ENCODE measurements at places on chromosomes 4 and X.
A peak's percentile ranks its signal among the peaks of the same experiment; 100 is the strongest.

GRCh38 chr4:169957785-169958184, 68.4 kb downstream of the MFAP3L start:
- no peak for DNase-seq

GRCh38 chr4:64192731-64193412, 216.4 kb downstream of the TECRL start:
- no peak for DNase-seq

DNA sequence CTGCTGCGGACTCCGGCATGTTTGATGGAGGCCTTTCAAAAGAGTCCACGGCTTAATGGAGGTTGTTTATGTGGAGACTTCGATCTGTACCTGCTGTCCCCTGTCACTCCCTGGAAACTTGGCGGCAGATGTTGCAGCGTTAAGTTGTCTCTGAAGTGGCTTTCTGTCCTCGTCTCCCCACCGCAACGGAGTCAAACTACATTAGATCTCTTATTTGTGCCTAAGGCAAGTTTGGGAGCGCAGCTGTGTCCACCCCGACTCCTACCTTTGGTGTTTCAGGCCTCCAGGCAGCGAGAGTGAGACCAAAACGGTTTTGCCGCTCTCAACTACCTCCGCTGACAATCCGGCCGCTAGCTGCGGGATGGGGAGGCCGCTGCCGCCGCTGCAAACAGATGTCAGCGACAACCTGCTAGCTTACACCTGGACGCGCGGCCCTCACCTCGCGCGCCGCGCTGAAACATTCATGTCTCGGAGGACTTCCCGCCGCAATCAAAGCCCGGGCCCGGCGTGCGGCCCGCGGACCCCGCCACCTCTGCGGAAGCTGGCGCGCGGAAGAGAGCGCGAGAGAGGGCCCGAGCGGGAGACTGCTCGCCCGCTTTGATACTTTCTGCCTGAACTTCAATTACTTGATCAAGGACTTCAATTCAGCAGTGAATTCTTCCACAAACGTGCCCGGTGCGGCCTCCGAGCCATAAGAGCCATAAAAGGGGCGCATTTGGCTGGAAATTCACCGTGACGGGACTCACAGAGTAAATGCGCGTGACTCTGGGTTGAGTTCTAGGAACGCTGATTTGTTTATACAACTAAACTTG, 108.4 kb downstream of the ANTXR2 start:
- DNase-seq: no peak

- no peak for DNase-seq
These were observed 117.9 kb downstream of the TBC1D19 start for GRCh38 chr4:26701786-26702227.

- no peak for DNase-seq
These were observed 31.0 kb downstream of the KDM6A start for GRCh38 chrX:44903830-44904530.

DNA sequence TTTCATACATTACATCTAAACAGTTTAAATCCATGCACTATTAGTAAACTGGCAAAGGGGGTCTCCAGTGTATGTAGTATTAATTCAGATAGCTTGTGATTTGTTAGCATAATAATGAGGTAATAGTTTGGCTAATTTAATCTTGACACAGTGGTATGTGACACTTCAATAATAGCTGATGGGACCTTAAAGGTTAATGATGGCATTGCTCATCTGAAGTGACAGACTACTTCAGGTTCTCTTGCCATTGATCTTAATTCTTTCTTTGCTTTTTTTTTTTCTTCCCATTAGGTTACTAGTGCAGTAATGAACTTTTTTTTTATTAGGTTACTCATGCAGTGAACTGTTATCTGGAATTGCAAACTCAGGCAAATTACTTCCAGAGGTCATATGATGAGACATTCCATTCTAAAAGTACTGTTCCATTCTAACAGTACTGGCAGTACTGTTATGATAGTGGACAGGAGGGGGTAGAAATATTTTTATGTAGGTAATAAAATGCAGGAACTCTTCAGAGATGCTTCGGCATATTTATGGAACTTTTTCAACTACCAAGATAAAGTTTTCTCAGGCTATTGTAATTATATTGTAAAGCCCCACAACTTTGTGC, 911.3 kb upstream of the LCORL start:
- DNase-seq: no peak

DNA sequence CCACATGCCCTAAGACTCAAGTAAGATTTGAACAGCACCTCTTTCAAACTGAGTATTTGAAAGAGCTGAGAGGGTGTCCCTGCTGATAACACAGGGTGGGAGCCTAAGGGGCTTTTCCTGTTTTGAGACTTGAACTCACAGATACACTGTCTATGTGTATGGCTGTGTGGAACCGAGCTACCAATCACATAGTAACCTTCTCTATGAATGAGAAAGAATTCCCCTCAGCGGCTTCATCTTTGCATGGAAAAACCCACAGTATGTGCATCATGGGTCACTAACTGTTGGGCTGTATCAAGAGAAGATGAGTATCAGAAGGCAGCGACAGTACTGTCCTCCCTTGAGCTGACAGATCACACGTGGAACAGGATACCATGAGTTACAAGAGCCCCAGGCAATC, 336.3 kb downstream of the AFF2 start:
- no peak for DNase-seq

DNA sequence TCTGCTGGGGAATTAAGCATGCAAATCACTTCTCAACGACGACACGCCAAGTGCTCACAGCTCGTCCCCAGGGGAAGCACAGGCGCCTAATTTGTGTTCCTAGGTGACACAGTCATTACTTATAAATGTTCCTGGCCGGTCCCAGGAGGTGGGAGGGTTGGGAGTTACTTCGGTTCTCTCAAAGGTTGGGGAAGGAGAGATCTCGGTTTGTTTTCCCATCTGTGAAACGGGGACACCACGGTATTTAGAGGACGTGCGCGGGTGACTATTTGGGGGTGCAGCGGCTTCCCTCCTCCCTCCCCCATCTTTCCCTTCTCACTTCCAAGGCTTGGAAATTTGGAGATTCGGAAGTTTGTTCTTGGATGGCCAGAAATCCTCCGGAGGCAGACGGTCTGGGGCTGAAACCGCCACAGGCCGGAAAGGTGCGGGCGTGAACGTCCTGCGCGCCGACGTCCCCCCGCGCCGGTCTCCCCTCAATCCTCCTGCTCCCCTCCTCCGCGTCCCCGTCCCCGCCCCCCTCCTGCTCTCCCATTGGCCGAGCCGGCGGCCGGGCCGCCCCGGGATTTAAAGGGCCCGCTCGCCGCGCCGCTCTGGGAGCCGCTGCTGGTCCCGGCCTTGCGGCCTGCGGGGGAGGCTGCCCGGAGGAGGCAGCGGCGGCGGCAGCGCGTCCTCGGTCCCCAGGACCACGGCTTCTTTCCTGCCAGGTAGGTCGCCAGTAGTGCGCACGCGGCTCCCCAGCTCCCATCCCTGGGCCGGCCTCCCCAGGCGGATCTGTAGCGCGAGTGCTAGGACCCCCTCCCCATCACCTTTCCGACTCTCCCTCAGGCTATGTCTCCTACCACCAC, at the start of gene PORCN:
TSS of gene PORCN (plus strand) at position 593 of the 845 bp plus-strand sequence. CDS start 829 bp downstream, outside the sequence.
- DNase-seq: peak; percentile 89

- no peak for DNase-seq
These were observed 4.6 kb upstream of the DGKK start for GRCh38 chrX:50475208-50475607.

- no peak for DNase-seq
These were observed 115.1 kb downstream of the FRYL start for GRCh38 chr4:48664938-48665337.

DNA sequence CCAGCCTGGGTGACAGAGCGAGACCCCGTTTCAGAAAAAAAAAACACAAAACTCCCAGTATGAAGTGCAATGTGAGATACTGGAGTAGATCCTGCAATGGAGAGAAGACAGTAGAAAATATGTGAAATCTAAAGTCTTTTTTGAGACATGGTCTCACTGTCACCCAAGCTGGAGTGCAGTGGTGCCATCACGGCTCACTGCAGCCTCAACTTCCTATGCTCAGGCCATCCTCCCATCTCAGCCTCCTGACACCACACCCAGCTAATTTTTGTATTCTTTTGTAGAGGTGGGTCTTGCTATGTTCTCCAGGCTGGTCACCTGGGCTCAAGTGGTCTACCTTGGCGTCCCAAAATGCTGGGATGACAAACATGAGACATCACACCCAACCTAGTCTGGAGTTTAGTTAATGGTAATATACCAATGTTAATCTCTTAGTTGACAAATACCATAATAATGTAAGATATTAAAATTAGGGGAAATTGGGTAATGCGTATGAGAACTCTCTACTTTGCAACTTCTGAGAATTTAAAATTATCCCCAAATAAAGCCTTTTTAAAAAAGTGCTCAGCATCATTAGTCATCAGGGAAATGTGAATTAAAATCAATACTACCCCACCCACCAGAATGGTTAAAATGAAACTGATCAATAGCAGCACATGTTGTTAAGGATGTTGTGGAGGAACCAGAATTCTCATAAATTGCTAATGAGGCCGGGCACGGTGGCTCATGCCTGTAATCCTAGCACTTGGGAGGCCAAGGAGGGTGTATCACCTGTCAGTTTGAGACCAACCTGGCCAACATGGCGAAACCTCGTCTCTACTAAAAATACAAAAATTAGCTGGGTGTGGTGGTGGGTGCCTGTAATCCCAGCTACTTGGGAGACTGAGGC, 15.0 kb downstream of the RBMX start:
- no peak for DNase-seq

- no peak for DNase-seq
These were observed 30.7 kb upstream of the JAKMIP1 start for GRCh38 chr4:6230827-6231662.

DNA sequence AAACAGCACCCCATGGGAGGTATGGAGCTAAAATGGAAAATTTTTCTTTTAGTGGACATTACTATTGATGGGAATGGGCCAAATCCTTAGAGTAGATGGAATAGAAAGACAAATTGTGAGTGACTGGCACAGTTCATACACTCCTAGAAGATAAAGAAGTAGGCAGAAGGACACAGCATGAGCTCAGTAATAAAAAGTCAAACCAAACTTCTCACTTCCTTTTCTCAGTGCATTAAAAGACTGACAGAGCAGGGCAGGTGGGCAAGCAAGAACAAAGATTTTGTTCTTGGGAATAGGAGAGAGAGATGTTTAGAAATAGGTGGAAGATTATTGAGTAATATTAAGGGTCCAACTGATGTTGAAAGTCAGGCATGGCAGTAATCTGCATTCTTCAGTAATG, 132.5 kb downstream of the ATP10D start:
- DNase-seq: no peak

DNA sequence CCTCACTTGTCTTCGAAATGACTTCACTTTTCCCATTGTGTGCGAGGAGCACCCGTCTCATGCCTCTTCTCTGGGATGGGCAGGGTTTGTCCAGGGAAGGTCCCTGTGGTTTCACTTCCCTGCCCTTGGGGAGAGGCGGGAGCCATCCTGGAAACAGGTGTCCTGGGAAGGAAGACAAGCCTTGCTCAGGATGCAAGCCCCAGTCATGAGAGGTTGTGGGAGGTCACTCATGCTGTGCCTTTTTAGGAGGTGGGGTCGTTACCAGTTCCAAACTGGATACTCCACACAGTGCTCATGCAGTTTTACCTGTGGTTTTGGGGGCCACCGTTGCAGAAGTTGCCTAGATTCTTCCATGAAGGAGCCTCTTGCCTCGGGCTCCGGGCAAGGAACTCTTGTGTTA, 3.8 kb downstream of the RGS12 start:
- DNase-seq: no peak

- no peak for DNase-seq
These were observed 898.3 kb downstream of the CCSER1 start for GRCh38 chr4:91025241-91026148.

GRCh38 chr4:10020871-10021652, at the start of gene SLC2A9:
Gene SLC2A9, minus strand, starts transcription at chr4:10021497. Its CDS starts 68 bp downstream, at chr4:10021429.
- no peak for DNase-seq

DNA sequence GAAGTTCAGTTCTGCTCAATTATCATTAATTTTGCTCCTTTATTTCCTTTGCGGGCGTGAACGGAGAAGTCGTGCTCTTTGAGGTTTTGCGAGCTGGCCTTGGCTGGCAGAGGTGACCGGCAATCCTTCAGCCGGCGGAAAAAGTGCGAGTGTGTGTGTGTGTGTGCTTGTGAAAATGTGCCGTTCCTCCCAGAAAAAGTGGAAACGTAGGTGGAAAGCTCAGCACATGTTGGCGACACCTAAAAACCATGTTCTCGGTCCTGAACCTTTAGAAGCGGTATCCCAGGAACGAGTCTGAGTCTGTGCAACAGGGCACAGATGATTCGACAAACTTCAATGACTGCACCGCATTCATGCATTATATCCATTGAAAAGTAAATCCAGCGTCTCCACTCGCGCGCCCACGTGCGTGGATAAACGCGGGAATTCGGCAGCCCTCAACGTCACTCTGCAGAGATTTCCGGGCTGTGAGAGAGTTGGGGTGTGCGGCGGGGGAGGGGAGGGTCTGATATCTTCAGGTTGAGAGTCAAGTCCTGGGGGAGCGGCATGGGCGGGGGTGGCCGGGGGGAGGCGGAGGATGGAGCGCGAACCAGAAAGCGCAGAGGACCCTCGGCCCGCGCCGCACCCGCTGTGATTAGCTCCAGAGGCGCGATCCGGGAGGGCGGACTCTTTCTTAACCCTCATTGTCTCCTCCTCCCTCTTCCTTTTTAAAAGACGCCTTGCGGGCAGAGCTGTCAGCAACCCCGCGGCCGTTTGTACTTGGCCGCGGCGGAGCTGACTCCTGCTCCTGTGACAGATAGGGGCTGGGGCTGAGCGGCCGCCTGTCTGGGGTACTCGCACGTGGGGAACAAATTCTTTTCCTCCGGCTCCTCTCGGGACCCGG, at the start of gene SHISA3:
TSS of gene SHISA3 (plus strand) at position 737 of the 883 bp plus-strand sequence. CDS start 569 bp downstream, outside the sequence.
- no peak for DNase-seq

DNA sequence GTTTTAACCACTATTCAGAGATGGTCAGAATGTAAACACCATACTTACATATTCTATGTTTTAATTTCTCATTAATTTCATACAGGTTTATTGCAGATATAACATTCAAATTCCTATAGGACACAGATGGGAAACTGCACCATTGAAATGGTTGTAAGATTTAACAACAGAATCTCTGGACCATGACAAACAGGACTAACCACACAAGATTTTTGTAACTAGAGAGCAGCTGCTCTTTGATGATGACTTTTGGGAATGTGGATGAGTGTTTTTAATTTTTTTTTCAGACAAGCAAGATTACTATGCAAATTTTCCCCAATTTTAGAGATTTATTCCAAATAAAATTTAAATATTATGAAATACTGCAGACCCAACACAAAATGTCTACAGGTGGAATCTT, 610.2 kb downstream of the PCDH18 start:
- DNase-seq: no peak
